ENCODE measurements at places on chromosomes 5 and 9.

DNA sequence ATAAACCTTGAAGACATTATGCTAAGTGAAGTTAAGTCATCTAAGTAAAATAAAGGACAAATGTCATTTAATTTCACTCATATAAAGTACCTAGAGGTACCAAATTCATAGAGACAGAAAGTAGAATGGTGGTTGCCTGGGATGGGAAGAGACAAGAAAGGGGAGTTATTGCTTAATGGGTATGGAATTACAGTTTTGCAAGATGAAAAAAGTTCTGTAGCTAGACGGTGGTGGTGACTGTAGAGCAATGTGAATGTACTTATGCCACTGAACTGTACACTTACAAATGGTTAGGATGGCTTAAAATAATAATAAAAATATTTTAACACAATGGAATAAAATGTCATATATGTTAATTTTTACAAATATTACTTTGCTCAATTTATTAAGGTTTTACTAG, 128.0 kb downstream of the MPDZ start:
- DNase-seq: no peak

DNA sequence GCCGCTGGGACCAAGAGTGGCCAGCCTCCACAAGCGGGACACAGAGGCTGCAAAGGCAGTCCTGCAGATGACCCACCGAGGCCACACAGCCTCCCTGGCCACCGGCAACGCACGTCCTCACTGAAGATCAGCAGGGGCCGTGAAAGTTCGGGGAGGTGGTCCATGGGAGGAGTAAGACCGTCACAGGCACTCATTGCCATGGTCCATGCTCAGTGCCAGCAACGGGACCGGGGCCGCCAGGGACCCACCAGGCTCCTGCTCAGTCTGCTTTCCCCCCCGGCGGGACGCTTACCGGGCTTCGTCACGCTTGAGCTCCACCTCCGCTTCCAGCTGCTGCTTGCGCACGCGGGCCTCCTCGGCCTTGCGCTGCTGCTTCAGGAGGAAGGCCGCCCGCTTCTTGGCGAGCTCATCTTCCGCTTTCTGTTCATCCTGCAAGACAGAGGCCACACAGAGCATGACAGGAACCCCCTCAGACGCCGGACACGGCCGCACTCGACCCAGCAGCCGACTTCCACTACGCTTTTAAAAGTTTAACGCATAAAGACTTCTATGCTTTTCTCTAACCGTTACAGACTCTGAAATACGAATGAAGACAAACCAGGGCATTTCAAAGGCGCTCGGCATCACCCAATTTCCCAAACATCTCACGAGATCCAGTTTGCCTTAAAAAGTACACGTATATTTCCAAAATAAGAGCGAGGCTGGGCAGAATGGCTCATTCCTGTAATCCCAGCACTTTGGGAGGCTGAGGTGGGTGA, 88.4 kb downstream of the CAMSAP1 start:
- no peak for DNase-seq

GRCh38 chr5:14560091-14560595, 21.4 kb upstream of the OTULINL start:
- no peak for DNase-seq

GRCh38 chr5:131644822-131645221, 9.8 kb upstream of the RAPGEF6 start:
- DNase-seq: no peak

GRCh38 chr5:115656404-115656803, 30.6 kb upstream of the TMED7 start:
- DNase-seq: no peak

DNA sequence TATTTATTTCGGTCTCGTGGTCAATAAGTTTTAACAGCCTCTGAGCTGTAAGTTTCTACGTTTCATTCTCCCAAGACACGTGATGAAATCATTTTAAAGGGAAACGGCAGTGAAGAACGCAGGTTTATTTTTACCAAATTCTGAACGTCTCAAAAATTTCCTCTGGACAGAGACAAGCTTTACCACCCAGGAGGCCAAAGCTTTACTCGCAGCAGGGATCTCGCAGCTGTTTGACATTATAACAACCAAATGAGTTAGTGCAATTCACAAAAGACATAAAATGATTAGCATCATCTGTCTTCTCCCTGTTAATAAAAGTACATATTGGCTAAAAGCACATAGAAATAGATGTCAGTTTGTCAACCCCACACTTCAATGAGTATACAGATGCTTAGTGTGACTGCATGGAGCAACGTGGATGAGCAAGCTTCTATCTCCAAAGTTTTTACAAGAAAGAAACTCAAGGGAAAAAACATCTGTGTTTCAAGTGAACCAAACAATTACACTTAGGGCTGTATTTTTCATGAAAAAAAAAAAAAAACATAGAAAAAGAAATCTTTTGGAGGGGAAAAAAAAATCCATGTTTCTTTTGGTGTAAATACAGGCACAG, 2.5 kb downstream of the SEMA5A start:
- DNase-seq: no peak

DNA sequence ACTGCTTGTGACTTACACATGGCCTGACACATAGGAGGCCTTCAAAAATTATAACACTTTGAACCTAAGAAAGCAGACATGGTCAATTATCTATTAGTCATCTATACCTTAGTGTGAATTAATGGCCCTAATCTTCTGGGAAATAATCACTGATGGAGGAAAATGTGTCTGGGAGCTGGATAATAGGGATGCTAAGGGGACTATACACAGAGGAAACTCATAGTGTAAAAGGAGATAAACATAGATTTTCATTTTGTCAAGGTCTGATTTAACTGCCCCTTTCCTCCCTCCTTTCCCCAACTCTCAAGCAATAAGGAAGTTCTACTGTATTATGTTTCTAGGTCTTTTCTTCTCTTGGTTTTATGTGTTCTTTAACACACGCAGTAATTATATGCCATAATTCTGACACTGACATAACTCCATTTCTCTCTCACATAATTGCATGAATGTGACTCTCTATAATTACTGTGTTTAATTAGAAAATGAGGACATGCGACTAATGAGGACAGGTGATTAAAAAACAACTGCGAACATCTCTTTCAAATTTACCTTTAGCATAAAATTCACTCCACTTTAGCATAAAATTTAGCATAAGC, 18.7 kb upstream of the PRELID2 start:
- DNase-seq: no peak

DNA sequence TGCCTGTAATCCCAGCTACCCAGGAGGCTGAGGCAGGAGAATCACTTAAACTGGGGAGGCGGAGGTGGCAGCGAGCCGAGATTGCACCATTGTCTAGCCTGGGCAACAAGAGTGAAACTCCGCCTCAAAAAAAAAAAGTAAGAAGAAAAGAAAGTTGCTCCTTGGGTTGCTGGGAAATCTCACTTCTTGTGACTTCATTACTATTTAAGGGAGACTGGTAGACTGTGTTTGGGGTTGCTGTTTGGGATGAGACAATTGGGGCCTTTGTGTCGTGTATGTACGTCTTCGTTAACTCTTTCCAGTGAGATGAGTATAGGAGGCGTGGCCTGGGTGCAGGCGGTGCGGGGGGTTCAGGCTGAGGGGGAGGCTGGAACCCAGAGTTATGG, 11.6 kb downstream of the NDST1 start:
- no peak for DNase-seq

DNA sequence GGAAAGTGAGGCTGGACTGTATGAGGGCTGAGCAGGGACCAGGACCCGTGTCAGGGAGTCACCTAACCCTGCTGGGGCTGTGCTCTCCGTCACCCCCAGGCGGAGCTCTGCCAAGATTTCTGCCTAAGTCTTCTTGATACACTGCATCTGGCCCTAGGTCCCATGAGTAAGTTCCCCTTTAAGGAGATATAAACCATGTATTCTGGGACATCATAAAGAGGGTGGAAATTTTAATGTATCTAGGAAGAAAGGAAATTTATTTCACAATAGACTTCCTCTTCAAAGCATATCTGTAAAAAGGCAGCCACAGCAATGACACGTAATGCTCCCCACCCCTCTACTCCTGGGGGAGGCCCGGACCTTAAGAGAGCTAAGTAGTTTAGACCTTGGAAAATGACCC, 183.4 kb downstream of the FBXL7 start:
- DNase-seq: no peak

DNA sequence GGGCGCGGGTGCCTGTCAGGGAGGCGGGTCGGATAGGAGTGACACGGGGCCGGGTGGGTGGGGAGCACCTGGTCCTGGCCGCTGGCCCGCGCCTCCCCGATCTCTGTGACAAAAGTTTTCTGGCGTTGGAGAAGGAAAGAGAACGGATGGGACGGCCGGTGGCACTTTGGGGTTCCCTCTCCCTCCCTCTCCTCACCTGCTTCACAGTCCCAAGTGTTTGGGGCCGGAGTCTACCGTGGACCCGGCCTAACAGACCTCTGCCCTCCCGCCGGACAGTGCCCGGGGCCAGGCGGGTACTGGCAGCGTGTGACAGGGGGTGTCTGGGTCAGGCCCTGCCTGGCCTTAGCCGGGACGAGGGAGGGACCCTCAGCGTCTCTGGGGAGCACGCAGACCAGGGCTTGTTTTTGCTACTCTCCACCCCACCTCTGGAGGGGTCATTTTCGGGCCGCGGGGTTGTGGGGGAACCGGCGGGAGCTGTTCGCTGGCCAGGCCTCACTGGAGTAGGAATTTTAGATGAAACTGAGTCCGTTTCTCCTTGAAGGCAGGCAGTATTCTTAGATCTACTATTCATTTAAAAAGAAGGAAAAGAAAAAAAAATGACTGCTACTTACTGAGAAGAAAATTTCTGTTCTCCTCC, 1.7 kb downstream of the PRDM6 start:
- no peak for DNase-seq

DNA sequence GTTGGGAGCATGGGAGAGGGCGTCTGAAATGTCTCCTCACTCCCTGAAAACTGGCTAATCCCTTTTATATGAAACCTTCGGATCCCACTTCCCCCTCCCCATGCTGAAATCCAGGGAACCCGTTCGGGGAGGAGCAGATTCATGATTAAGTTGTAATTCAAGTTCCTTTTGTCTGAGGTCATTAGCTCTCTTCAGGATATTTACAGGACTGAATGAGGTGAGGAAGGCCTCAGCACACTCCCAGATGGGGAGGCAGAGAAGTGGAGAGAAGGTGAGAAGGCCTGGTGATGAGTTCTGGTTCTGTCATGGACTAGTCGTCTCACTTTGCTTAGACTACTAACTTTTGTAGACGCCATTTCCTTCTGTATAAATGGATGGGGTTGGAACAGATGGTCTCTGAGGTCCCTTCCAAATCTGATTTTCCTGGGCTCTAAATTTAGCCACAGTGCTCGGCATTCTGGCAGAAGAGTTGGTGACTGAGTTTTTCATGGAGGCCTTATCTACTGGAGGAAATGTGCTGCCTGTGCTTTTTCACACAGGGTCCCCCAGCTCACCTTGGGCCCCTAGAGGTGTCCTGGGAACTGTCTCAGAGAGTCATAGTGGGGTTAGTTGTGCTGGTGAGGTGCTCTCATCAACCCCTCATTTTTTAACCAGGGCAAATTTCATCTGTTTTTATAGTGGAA, 62.3 kb downstream of the PRDM6 start:
- no peak for DNase-seq

DNA sequence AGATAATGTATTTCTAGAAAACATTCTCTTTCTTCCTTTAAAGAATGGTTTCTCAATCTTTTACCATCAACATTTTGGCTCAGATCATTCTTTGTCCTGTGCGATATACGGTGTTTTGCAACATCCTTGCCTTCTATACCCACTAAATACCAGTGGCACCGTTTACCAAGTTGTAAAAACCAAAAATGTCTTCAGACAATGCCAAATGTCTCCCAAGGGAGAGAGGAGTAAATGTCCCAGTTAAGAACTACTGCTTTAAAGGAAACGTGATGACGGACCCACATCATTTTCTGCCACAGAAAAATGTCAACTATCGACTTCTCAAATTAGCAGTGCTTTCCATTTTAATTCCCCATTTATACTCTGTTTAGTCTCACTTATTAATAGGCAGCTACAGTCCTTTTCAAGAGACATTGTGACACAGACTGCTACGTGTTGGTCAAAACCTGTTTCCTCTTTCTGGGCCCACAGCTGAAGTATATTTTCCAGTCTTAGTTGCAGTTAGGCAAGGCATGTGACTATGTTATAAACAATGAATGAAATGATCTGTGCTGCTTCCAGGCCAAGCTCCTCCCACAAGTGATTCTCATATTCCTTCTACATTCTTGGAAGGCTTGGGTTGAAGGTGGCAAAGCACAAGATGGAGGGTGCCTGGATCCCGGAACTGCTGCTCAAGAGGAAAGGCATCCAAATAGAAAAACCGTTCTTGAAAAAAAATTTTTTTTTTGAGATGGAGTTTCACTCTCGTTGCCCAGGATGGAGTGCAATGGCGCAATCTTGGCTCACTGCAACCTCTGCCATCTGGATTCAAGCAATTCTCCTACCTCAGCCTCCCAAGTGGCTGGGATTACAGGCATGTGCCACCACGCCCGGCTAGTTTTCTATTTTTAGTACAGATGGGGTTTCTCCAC, 8.8 kb downstream of the PRXL2C start:
- peak; percentile 81 for DNase-seq

- DNase-seq: no peak
These were observed 6.9 kb downstream of the MRPS2 start for GRCh38 chr9:135507104-135508035.

- DNase-seq: no peak
These were observed 62.8 kb downstream of the SV2C start for GRCh38 chr5:76145945-76146344.

GRCh38 chr9:117706421-117707116, 2.4 kb downstream of the TLR4 start:
- no peak for DNase-seq

- DNase-seq: no peak
These were observed 51.2 kb upstream of the DAP start for GRCh38 chr5:10812218-10812617.

GRCh38 chr5:149859746-149860145, 84.8 kb downstream of the PDE6A start:
- no peak for DNase-seq

DNA sequence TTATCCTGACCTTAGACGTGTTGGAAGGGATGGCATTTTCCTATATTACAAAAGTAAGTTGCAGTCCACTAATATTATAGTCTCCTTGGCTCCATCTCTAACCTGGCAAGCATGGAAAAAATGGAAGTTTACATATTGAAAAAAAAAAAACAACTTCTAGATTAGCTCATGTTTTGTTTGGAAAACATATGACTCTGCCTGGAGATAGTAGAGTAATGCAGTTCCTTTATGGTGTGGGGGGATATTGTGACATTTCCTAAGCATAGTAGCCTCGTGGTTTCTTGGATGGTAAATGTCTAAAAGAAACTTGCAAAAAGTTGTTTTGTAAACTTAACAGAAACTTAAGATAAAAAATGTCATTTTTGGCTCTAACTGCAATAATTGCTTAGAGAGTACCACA, 244.4 kb upstream of the FBXL7 start:
- no peak for DNase-seq

- DNase-seq: no peak
These were observed 124.2 kb upstream of the GAS1 start for GRCh38 chr9:87071473-87071872.

- DNase-seq: no peak
These were observed 528.6 kb upstream of the CLINT1 start for GRCh38 chr5:158387499-158387898.

DNA sequence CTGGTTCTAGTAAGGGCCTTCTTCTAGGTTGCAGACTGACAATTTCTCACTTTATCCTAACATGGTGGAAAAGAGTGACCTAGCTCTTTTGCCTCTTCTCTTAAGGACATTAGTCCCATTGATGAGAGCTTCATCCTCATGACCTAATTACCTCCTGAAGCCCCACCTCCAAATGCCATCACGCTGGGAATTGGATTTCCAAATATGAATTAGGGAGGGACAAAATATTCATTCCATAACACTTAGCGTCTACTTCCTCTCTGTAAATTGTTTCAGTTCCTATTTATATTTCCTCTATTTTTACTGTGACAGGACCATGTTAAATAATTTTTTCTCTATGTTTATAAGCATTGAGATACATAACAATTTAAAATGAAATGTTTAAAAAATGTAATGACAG, 408.8 kb downstream of the CDH10 start:
- DNase-seq: no peak

GRCh38 chr5:158560170-158560569, 539.5 kb downstream of the EBF1 start:
- no peak for DNase-seq

Data from AG08395 (cell line).